ENCODE measurements at places on chromosomes 3 and 15.

DNA sequence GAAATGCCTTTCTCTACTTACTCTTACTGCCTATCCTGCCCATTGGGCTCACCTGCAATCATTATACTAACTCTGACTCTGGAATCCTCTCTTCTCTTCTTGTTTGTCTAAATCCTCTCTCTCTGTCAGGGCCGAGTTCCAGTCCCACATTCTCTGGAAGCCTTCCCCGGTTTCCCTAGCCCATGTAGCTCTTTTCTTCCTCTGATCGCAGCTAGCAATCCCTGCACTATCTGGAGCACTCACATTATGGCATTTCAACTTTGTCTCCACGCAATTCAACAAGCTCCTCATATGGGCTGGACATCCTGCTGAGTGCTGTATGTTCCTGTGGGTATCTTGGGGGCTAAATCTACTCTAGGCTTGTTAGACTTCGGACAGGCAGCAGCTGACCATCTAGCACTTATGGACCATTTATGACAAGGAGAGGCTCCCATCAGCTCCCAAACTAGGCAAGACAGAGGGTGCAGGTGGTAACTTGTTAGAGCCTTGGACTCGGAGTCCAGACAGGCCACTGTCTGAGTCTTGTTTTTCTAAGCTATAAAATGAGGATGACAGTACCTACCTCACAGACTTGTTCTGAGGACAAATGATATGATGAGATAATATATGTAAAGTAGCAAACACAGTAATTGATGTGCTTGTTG lies 58.3 kb downstream of the EPHB3 start:
- no peak for DNase-seq

DNA sequence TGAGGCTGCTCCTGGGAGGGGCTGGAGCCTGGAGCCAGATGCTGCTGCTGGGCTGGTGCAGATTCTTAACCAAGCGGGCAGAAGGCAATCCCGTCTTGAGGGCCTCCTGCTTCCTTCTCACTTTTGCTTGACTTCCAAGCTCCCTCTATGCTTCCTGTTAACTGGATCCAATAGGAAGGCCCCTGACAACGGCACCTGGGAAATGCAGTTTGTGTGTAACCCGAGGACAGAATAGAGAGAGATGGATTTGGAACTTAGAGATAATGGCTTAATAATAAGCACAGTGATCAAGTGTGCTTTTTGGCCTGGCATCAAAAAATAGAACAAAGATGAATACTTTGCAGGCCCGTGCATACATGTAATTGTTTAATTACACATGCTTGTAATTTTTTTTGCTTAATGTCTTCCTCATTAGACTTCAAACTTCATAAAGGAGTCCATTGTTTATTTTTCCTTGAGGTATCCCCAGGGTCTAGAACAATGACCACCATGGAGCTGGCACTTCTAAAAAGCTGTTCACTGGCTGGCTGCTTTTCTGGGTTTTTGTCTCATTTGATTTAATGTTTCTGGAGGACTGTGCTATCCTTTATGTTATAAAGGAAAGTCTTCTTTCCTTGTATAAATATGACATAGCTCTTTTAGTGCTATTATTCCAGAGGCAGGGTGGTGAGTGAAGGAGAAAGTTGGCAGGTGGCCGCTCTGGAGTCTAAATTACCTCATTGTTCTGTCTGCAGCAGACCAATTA lies 63.3 kb upstream of the MITF start:
- DNase-seq, result no peak

GRCh38 chr3:188217011-188217463 lies 63.1 kb downstream of the LPP start:
- DNase-seq, result no peak

GRCh38 chr3:111764645-111765091 lies 94.4 kb upstream of the PHLDB2 start:
- DNase-seq, result peak; percentile 28

GRCh38 chr3:120680193-120680894 lies 1.7 kb downstream of the HGD start:
- no peak for DNase-seq

- DNase-seq, result no peak
Measured at GRCh38 chr3:156360963-156361362, 194.0 kb downstream of the SSR3 start.

DNA sequence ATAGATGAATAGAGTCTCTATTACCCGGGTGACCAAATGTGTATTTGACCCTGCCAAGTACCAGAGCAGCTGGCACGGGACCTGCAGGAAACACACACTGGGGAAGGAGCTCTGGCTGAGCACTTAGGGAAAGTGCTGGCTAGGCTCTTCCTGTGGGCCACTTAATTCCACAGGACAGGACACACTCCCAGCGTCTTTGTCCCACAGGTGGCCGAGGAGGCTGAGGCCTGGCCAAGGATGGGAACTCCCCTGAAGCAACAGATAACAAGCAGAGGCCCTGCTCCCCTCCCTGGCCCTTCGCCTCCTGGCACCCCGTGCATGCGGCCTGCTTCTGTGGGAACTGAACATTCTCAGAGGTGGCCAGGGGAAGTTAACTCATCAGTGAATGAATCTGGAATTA lies 180.8 kb downstream of the ATP10A start:
- no peak for DNase-seq

DNA sequence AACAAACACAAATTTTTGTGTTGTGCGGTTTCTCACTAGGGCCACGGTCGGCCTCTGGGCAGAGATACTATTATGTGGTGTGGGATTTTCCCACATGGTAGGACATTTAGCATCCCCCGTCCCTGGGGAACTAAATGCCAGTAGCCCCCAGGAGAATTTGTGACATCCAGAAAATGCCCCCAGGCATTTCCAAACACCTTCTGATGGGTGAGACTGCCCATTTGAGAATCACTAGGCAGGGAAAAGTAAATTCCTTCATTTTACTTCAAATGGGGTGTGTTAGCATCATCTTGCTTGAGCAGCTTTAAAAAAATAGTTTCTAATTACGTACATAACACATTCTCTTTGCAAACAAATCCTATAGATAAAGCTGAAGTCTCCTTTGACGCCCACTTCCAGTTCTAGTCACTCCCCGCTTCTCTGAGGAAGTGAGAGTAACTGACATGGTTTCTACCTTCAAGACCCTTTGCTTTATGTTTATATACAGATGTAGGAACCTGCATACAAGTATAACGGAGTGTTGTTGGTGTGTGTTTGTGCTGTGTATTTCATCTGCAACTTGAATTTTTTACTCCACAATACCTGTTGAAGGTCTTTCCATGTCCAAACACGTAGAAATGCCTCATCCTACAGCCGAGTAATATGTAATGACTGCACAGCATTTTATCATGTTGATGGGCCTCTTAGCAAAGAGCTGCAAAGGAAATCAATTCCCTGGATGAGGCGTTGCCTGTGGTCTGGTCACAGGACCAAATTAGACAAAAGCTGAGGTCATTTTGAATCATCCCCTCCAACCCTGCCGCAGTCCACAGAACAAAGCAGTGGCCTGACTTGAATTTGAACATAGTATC lies 31.4 kb upstream of the ZBTB38 start:
- peak; percentile 82 for DNase-seq

DNA sequence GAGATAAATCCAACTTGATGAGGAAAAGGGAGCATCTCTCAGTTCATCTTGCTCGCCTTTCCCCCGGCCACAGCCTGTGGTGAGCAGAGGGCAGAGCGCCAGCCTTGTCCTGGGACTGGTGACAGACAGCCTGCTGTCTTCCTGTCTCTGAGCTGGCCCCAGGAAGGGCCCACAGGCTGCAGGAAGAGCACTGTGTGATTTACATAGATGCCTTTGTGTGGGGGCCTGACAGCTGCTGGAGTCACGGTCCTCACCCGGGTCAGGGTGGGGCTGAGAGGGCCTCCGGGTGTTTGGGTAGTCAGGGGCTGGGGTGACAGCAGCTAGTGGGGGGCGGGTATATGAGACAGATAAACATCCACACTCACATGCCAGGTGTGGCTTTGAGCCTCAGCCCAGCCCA lies 29.3 kb downstream of the PLA2G4D start:
- DNase-seq, result no peak

GRCh38 chr3:124395584-124396338 lies 334.5 kb upstream of the UMPS start:
- DNase-seq, result no peak

Measured in AG08395 (cell line).